ENCODE measurements at places on chromosomes 3 and 15.

DNA sequence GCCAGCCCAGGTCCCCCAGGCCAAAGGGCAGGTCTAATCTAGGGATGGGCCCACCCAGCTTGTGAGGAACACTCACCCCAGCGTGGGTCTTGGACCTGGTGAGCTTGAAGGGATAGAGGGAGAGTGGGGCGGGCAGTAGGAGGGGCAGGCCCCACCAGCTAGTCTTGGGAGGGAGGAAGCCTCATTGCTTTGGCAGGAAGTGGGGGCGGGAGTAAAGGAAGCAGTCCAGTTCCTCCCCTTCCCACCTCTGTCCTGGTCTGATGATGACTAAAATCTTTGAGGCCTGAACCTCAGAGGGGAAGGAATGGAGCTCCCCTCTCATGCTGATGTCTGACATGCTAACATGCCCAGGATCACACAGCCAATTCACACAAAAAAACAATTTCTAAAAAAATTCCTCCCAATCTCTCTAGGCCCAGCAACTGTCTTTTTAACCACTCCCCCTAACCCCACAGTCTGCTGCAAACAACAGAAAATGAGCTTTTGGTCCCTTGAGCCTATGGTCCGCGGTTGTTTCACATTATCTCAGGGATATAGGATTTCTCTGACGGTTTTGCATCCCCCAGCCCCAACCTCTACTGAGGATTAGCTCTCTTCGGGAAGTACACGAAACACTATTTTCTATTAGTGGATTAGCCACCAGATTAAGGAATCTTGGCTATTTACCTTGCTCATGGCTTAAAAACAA is 30.7 kb upstream of the DUSP7 start:
- no peak for DNase-seq

- DNase-seq, result no peak
Observed at GRCh38 chr3:156300929-156301840, 180.8 kb downstream of the KCNAB1 start.

DNA sequence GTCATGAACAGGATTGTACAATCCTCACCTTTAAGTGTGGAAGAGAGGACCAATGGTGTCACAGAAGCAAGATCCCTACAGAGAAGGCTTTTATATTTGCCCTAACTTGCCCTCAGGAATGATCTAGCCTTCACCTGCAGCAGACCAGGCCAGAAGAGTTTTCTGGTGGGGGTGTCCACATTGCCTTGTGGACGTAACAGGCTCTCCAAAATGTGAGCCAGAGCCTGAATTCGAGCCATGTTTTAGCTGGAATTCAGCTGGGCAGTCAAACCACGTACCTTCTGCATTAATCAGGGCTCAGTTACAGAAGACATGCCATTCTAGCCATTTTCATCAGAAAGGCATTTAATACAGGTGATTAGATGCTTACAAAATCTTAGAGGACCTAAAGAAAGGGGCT is 23.6 kb upstream of the RAB7A start:
- DNase-seq, result no peak

DNA sequence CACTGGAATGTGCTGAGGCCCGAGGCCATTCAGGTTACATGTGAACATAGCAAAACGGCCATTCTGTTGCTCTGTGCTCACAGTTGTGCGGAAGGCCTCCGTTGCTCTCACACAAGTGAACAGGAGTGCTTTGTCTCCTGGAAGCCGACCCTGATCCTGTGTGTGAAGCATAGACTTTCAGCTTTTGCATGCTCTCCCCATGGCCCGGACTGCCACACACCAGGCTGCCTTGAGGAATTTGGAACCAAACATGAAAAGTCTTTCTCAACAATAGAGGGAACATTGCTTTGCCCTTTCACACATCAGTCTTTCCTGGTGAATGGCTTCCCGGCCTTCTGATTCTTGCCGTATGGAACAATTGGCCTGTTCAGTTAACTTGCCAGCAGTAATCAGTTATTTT is 154.8 kb upstream of the LRIG1 start:
- no peak for DNase-seq

GRCh38 chr3:126213379-126214028 is 33.1 kb upstream of the ALDH1L1 start:
- DNase-seq, result no peak
